WTC11 (cell line): ENCODE measurements at places on chromosomes 11 and 22. TPM values are rescaled to one million over a fixed set of nuclear protein-coding genes. Genes with fewer than 3 reads are reported as not detected.

The OR52N4 gene
- total RNA-seq = 0.23 to 0.52 TPM (median 0.44 TPM) in 3 replicates

The RFPL2 gene
- 0.39 to 0.48 TPM (median 0.41 TPM) in 3 replicates for total RNA-seq

The SLC6A5 gene
- 0.05 TPM in 2 of 3 replicates, not detected in the other for total RNA-seq

GRCh38 chr11:2171591-2172003 is at the start of gene TH:
Gene TH (minus strand): TSS chr11:2171815. CDS start chr11:2171786, 29 bp downstream.
- no peak within 1 kb of the TSS for H3K4me3 ChIP-seq
- DNase-seq = no peak
- no peaks in the 10 kb centered on the region for H3K4me1 ChIP-seq
- no peak within 1 kb of the TSS for H3K27ac ChIP-seq

- no peaks in the 10 kb centered on the region for H3K27me3 ChIP-seq
- no peaks in the 10 kb centered on the region for H3K36me3 ChIP-seq
- DNase-seq = no peak
- no peak overlapping the region for H3K4me3 ChIP-seq
Observed at GRCh38 chr11:69233744-69234570, 60.0 kb upstream of the MYEOV start.

GRCh38 chr11:76972051-76972450 is 62.1 kb upstream of the B3GNT6 start:
- H3K27me3 ChIP-seq = no peaks in the 10 kb centered on the region
- H3K4me1 ChIP-seq = no peaks in the 10 kb centered on the region
- H3K27ac ChIP-seq = no peak overlapping the region
- no peak overlapping the region for H3K4me3 ChIP-seq
- H3K36me3 ChIP-seq = peaks cover 4% of the 10 kb centered on the region; the same call in 1 of the 2 replicates

The GSTT2 gene
- total RNA-seq = 0.50 to 1.2 TPM (median 1.1 TPM) in 3 replicates

DNA sequence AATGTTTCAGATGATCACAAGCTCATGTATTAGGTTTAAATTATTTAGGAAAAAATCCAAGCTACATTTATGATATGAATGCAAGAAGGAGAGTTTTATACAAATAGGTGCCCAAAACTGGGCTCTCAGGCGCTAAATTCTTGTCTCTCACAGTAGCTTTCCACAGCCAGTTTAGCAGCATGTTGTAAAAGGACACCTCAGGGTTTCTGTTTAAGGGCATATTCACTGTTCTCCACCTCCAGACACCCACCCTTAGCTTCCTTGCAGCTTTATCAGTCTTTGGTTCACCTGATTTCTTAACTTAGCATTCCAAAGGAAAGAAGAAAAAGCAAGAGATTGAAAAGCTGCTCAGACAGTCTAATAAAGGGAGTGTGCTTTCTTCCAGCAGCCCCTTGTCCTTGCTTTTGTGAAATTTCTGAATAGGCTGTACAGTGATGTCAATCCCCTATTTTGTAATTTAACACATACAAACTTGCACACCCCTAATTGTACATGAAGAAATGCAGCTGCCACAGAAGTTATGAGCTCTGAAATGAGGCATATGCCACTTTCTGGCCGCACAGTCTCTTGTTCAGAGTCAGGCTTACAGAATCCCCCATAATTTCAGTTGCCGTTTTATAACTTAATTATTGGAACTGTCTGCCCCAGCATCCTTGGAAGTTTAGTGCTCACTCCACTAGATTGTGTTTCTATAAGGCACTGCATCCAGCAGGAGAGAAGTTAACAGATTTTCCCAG is 262.1 kb downstream of the DDX10 start:
- H3K27ac ChIP-seq = no peak overlapping the region
- H3K27me3 ChIP-seq = no peaks in the 10 kb centered on the region
- no peaks in the 10 kb centered on the region for H3K36me3 ChIP-seq
- H3K4me3 ChIP-seq = no peak overlapping the region

DNA sequence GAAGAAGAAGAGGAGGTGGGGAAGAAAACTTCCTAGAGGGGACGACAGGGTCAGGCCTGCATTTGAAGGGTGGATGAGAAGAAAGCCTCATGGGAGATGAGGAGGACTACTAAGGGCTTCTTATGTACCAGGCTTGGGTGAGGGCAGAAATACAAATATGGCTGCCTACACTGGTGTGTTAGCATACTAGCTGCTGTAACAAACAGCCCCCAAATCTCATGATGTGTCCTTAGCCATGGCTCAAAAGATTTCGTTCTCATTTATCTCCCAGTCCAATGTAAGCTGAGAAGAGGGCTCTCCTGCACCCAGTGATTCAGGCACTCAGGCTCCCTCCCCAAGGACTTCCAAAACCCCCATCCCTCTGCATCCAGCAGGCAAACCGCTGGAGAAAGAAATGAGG is 11.6 kb upstream of the MB start:
- no peak overlapping the region for H3K27ac ChIP-seq
- DNase-seq = no peak
- H3K4me3 ChIP-seq = no peak overlapping the region
- no peaks in the 10 kb centered on the region for H3K36me3 ChIP-seq

GRCh38 chr22:42963231-42963595 is 51.7 kb downstream of the PACSIN2 start:
- H3K27ac ChIP-seq = peak overlapping the region; percentile 14; the same call in 1 of the 2 replicates
- H3K27me3 ChIP-seq = no peaks in the 10 kb centered on the region; the same call in 1 of the 2 replicates
- H3K4me1 ChIP-seq = peaks cover 88% of the 10 kb centered on the region
- H3K4me3 ChIP-seq = no peak overlapping the region
- no peak for DNase-seq

- no peak overlapping the region for H3K4me3 ChIP-seq
- H3K4me1 ChIP-seq = peaks cover 28% of the 10 kb centered on the region
Observed at GRCh38 chr11:134040386-134041302, 28.2 kb upstream of the JAM3 start.

DNA sequence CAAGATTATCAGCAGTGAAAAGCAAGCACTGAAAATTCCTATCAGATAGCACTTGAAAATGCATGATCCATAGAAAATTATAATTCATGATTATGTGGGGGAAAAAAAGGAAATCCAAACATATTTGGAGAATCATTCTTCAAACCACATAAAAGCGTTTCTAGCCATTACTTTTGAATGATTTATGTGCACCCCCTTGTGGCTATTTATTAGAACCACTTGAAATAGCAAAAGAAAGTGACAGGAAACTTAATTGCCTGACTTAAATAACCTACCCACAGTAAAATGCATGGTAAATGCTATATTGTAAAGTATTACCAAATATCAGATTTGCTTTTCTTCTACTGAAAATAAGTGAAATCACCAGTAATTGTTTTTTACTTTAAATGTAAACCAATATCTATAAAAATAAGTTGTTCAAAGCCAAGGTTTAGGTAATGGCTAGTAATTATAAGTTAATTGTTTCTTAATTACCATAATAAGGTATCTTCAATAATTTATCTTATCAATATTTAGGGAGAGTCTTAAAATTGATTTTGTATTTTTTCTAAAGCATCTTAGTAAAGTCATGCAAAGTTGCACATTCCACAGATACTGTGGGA is 168.5 kb downstream of the ARHGAP42 start:
- H3K4me3 ChIP-seq = no peak overlapping the region
- H3K27me3 ChIP-seq = no peaks in the 10 kb centered on the region
- no peak overlapping the region for H3K27ac ChIP-seq
- no peak for DNase-seq
- H3K36me3 ChIP-seq = no peaks in the 10 kb centered on the region

The NXPE4 gene
- 0.11 TPM in 1 of 3 replicates, not detected in the others for total RNA-seq

The IFITM1 gene
- total RNA-seq = 544 to 679 TPM (median 640 TPM) in 3 replicates

- H3K27ac ChIP-seq = peak overlapping the region; percentile 33; the same call in 1 of the 2 replicates
- no peaks in the 10 kb centered on the region for H3K27me3 ChIP-seq
- no peak overlapping the region for H3K4me3 ChIP-seq
- H3K36me3 ChIP-seq = peaks cover 51% of the 10 kb centered on the region
Observed at GRCh38 chr22:42214633-42215415, 55.6 kb downstream of the TCF20 start.

DNA sequence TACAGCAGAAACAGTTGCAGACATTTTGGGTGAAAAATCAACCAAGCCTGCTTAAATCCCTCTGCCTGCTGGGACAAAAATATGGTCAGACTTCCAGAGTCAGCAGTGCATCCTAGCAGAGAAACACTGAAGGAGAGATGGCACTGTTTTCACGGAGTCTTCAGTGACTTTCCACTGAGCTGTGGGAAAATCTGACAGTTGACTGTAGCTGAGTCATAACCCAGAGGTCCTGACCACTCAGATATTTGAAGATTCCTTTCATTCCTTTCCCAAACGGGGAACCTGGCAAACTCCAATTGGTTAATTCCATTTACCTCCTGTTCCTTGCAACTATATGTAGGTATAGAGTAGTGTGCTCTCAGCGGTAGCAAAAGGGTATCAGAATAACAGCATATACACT is 20.9 kb upstream of the UPB1 start:
- no peak overlapping the region; the same call in 1 of the 2 replicates for H3K27ac ChIP-seq
- H3K4me3 ChIP-seq = no peak overlapping the region
- H3K4me1 ChIP-seq = no peaks in the 10 kb centered on the region
- no peak for DNase-seq
- H3K27me3 ChIP-seq = no peaks in the 10 kb centered on the region
- H3K36me3 ChIP-seq = peaks cover 3% of the 10 kb centered on the region; the same call in 1 of the 2 replicates

DNA sequence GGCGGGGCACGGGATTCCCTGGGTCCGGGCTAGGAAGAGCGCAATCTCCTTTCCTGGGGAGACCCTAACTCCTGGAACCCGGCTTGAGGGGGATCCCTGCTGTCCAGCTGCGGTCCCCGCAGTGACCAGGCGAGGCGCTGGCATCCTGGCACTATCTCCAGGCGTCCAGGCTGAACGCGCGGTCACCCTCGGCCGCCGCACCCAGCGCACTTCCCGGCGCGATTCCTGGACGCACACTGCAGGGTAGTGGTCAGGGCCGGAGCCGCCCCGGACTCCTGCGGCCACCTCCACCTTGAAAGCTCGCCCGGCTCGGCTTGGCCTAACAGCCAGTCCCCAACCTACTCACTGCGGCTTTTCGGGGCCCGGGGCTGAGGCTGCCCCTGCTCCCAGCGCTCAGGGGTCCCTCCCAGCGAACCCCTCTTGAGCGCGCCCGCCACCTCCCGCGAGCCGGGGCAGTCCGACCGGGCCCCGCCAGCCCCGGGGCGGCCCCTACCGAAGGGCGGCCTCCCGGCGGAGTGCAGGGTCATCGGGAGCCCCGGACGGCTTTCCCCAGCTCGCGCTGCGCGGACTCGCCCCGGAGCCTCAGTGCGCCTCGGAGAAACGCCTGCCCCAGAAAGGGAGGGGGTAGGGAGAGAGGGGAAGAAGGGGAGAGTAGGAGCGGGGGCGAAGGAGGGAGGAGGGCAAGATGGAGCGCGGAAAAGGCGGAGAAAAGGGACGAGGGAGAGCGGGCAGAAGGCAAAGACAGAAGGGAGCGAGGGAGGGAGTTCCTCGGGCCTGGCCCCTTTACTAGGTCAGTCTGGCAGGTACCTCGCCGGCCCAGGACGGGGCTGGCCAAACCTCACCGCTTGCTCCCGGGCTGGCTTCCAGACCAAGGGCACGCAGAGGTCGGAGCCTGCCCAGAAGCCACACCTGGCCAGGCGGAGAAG is 1.0 kb downstream of the POU2AF3 start:
- H3K4me3 ChIP-seq = peak overlapping the region; percentile 76
- no peak overlapping the region for H3K27ac ChIP-seq
- peaks cover 26% of the 10 kb centered on the region for H3K27me3 ChIP-seq

DNA sequence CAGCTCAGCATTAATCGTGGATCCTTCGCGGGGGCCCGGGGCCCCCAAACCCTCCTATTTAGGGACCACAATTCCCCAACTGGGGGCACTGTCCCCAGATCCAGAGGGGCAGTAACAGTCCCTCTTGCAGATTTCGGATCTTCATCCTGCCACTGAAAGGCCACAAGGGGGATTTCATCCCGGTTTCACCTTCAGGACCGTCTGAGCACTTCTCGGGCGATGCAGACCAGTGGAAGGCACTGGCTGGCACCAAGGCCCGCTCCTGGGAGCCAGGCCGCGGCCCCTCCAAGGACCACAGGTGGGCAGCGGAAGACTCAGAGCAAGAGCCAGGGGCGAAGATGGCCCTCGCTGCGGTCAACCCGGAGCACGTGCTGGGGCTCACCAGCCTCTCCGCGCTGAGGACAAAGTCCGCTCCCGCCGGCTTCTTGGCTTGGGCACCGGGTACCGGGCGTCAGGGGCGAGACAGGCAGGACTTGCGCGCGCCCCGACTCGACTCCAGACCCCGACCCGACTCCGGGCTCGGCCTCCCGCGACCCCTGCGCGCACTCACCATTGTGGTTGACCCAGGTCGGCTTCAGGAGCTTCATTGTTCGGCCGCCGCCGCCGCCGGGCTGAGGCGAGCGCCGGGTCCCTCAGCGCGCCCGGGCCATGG is 517 bp downstream of the HIRA start:
- no peaks in the 10 kb centered on the region for H3K27me3 ChIP-seq
- H3K27ac ChIP-seq = no peak overlapping the region
- DNase-seq = peak; percentile 42
- H3K36me3 ChIP-seq = peaks cover 9% of the 10 kb centered on the region

DNA sequence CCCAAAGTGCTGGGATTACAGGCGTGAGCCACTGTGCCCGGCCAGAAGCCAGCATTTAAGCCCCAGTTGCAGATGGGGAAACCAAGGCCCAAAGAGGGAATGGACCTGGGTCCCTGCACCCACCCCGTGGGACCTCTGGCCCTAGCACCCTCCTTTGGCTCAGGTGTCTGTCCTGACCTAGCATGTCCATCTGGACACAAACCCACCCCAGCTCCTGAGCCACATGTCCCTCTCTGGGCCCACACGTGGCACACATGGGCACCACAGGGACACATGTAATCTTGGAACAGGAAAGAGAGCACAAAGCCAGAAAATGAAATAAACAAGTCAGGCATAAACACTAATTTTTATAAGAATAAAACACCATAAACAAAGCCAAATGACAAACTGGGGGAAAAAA is 9.6 kb downstream of the GGT5 start:
- no peak for DNase-seq
- no peaks in the 10 kb centered on the region for H3K27me3 ChIP-seq
- H3K4me1 ChIP-seq = peaks cover 3% of the 10 kb centered on the region
- no peaks in the 10 kb centered on the region for H3K36me3 ChIP-seq
- H3K4me3 ChIP-seq = no peak overlapping the region
- H3K27ac ChIP-seq = no peak overlapping the region

DNA sequence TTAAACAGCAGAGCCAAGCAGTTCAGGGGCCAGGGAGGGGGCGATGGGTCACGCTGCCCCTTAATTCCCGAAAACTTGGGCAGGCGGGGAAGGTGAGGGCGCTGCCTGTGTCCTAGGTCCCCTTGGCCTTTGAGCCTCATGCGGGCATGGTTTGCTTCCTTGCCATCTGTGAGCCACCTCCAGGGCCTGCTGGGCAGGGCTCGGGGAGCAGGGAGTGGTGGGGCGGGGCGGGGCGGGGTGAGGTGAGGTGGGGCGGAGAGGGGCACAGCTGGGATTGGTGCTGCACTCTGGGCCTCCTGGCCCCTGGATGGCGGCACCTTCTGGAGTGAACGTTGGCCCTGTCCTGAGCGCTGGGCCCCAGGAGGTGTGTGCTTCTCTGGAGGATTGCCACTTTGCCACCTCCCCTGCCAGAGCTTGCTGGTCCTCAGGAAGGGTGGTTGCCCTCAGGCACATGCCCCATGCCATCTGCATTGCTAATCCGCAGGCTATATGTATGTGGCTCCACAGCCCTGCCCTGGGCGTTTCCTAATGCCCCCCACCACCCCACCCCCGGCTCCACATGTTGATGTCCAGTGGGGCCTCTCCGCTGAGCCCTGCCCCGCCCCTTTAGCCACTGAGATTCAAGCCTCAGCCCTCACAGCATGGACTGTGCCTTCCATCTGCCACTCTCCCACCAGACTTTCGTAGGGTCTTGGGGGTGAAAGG is 352.5 kb downstream of the TBC1D22A start:
- H3K4me1 ChIP-seq = no peaks in the 10 kb centered on the region
- H3K4me3 ChIP-seq = no peak overlapping the region
- H3K27me3 ChIP-seq = no peaks in the 10 kb centered on the region
- H3K36me3 ChIP-seq = no peaks in the 10 kb centered on the region
